Right lung (tissue), 10 donors: ENCODE measurements at places on chromosomes 2 and 18. TPM values are rescaled to one million over a fixed set of nuclear protein-coding genes. Genes with fewer than 3 reads are reported as not detected.
A peak's percentile ranks its signal among the peaks of the same experiment; 100 is the strongest.

DNA sequence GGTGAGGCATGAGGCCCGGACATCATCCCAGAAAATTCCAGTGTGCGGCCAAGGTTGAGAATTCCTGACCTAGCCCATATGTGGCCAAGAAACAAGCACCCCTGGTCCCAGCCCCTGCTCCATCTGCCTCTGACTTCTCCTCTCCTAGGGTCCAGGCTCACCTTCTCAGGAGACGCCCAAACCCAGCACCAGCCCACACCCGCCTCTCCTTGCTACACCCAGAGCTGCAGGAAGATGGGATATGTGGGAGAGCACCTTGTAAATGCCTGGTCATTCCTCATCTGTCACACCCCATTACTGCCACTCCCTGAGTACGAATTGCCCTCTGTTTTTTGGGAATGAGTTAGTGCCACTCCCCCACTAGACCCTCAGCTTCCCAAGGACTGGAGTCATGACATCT is 7.3 kb upstream of the ATP6V1B1 start:
- DNase-seq: no peak

The PRKRA gene
- polyA plus RNA-seq: 68.5 TPM

The FECH gene
- polyA plus RNA-seq: 29.4 TPM

The FEV gene
- polyA plus RNA-seq: not detected

DNA sequence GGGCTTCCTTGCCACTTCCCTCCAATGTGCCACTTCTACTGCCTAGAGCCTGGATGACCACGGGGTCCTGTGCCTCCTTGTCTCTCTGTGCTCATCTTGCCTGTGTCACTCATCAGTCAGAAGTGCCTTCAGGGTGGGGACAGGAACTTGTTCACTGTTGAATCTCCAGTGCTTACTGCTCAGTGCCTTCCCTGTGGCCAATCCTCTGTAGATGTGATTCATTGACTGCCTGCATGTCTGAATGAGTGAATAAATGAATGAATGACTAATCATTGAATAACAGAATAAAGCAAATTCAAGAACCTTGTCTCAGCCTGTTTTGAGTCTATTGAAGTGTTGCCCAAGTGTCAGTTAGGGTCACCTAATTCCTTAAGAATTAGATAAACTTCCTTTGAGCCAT is 42.3 kb upstream of the FAM136A start:
- no peak for DNase-seq

DNA sequence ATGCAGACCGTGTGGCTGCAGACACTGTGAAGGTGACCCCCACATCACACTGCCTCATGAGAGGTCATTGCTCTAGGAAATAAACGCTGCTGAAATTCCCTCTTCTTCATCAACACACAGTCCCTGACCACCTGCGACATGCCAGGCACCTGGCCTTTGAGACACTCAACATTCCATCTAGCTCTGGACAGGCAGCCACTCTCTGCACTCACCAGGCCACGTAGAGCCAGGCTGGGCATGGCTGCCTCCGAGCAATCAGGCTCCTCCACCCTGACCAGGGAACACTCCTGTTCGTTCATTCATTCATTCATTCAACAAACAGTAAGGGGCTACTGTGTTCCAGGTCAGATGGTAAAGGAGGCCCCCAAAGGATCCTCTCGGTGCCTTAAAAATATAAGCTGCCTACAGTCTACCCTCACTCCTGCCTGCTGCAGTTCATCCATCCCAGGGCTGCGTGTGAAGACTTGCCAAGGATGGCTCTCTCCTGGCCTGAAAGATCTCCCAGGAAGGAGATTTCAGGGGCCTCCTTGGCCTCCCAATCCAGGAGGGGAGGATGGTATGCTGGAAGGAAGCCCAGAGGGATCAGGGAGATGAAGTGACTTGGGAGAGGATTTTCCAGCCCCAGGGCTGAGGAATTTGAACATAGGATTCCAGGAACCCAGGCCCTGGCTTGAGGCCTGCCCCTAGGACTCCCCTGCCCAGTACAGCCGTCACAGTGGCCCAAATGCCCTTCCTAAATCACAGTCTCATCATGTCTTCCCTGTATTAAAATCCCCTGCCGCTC is 66.7 kb downstream of the TNS1 start:
- DNase-seq: no peak

- DNase-seq: no peak
Measured at GRCh38 chr2:45497355-45497754, 113.7 kb downstream of the SRBD1 start.

The RAB6C gene
- polyA plus RNA-seq: 0.62 TPM

GRCh38 chr2:168992026-168992425 is 39.1 kb downstream of the ABCB11 start:
- no peak for DNase-seq

DNA sequence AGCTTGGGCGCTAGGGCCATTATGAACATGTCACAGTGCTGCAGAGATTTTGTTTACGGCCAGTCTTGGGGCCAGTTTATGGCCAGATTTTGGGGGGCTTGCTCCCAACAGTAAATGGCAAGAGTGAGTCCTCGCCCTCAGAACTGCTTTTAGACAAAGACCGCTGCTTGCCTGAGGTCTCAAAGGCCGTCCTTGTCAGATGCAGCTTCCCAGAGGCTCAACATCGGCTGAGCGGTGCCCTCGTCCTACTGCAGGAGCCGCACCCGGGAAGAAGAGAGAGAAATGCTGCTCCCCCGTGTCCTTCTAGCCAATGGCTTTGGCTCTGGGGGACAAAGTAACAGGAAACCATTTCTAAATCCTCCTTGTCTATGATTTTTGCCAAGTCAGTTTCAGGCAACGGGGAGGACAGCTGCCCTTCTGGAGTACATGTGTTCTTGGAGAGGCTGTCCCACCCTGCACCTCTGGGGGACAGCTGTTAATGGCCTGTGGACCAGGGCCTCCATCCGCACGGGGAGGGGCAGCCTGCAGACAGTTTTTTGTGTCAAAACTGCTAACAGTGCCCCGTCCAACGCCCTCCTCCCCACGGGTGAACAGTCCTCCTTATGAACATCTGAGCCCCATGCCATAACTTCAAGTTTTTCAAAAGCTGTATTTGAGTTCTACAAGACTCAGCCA is 66.1 kb downstream of the C18orf63 start:
- DNase-seq: no peak

The ANKRD23 gene
- polyA plus RNA-seq: 4.7 TPM

DNA sequence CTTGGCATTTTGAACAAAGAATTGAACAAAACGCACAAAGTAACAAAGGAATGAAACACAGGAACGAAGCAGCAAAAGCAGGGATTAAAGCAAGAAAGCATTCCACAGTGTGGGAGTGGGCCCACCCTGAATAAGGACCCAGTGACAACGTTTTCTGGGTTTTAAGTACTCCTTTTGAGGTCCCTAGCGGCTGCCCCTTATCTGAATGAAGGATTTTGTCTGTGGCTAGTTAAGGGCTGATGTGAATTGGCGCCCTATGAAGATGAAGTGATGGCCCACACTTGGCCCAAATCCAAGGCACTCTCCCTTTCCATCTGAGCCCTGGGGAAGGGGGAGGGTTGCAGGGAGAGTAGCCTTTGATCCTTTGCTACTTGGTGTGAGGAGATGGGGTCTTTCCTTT is 7.8 kb upstream of the CCDC141 start:
- no peak for DNase-seq

DNA sequence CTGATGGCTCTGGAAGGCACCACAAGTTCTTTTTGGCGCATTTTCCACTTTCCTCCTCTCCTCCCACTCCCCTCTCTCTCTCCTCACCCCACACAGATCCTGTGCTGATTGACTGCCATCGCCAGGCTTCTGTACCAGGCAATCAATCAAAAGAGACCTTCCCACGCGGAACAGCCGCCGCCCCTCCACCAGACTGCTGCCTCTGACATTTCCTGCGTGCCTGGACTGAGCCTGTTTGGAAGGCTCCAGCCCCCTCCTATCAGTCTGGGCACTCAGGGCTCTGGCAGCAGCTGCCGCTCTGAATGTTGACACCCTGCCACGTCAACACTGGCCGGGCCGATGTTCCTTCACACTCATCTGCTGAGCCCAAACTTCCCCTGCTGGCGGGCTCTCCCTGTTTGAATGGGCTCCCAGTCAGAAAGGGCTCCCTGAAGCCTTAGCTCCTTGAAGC is 467.7 kb downstream of the EPHA4 start:
- DNase-seq: peak; percentile 57

DNA sequence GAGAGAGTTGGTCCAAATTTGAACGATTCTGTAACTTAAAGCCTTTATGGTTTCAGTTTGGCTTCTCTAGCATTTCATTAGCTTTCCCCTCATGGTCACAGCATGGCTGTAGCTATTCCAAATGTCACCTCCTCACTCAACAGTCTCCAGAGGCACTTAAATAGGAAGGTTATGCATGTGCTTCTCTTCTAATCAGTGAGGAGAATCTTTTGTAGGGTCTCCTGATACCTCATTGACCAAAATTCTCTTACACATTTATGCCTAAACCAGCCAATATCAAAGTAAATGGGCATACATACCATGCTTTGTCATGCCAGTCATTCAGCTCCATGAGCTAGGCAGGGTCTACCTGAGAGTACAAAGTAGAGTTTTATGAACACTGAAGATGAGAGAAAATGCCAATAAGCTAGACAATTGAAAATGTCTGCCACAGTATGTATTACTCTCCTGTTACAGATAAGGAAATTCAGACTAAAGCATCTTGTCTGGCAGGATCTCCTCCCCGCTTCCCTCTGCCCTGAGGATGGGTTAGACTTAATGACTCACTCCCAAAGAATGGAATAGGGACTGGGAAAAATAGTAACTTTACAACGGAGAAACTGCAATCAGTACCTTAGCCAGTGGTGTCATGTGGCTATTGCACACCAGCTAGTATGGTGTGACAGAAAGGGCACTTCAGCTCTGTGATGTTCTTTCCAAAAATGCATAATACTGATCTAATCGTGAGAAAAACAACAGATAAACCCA is 15.4 kb downstream of the DSG2 start:
- DNase-seq: no peak

GRCh38 chr2:236855866-236856847 is 229.5 kb upstream of the COPS8 start:
- no peak for DNase-seq

The SCN7A gene
- polyA plus RNA-seq: 99.0 TPM

DNA sequence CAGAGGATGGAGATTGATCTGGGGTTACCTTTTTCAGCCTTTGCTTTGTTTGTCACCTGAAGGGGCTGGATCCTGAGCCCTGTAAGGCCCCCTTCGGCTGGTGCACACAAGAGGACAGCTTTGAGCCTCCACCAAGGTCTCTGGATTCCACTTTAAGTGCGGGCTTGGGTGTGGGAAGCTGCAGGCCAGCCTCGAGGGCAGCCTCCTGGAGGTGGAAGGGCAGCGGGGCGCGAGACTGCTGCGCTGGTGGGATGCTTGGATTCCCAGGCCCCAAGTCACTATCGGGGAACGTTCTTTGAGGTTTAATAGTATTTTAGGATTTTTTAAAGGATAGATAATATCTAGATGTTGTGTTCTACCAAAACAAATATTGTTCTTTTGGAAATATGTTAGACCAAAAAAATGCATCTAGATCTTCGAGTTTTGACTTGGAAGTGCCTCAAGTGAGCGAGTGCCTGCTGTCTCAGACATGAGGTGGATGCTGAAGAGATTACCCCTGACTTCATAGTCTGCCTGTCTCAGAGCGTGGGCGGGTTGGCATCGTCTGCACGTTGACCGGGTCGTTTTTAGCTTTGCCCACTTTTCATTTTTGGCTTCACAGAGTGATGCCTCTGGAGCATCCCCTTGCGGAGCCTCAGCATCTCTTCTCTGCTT is 113.8 kb downstream of the AGAP1 start:
- DNase-seq: no peak

DNA sequence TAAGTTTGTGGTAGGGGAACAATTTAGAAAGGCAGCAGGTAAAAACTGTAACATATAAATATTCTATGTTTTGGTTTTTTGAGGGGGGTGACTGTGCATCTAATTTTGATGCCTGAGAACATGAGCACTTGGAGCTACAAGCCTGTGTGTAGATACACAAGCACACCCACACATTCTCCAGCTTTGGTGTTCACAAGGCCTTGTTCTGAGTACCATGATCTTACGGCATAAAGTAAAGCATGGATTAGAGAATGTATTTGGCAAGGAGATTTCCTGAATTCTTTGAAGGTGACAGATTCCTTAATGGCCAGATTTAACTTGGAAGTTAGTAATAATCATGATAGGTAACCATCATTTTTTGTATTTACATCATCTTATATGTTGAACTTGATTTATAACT is 42.7 kb downstream of the MAP3K20 start:
- no peak for DNase-seq

GRCh38 chr18:63951302-63951705 is 2.2 kb downstream of the HMSD start:
- no peak for DNase-seq

DNA sequence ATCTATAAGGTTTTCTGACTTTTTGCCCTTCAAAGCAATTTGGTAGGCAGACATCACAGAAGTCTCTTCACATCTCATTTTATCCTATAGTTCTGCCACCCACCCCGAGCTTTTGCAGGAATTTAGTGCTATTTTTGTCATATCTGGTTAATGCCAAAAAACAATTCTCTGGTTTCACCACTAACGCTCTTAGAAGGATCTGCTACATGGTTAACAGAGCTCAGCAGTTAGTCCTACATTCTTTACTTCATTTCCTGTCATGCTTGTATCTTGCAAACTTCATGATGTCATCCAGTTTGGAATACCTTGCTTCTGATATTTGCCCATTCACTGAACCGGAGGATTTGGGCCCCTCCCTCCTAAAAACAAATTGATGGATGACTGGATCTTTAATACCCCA is 116.8 kb upstream of the SERPINE2 start:
- no peak for DNase-seq

DNA sequence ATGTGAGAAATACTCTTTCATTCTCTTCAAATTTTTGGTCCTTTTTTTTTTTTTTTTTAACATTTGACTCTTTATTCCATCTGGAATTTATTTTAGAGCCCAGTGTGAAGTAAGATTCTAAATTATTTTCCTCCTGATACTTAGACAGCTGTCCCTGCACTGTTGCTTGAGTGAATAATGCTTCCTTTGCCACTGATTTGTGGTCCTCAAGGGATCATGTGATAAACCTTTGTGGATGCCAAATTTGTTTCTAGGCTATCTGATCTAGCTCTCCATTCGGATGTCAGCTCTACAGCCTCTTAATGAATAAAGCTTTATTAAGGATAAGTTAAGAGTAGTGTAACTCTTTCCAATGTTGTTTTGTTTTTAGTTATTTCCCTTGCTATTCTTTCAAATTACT is 142.3 kb downstream of the SMAD7 start:
- DNase-seq: no peak

DNA sequence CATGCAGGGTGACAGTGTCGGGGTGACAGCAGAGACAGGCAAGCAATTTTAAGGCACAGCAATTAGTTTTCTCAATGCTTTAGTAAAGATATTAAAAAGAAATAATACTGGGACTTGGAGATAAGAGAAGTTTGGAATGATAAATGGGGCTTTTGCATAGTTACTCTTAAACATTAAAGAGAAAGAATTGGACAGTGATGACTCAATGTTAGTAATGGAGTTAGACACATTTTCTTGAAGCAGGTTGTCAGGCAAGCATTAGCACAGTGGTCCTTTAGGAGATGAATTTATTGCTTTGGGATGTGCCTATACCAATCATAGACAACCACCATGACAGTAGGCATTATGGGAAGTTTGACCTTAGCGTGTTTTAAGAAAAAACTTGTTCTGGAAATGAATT is 228.3 kb upstream of the RAB12 start:
- DNase-seq: no peak

The SULT1C2 gene
- polyA plus RNA-seq: 30.1 TPM

The TEX44 gene
- polyA plus RNA-seq: not detected

The HOXD11 gene
- not detected for polyA plus RNA-seq
